ENCODE measurements at places on chromosomes 2 and 18.

DNA sequence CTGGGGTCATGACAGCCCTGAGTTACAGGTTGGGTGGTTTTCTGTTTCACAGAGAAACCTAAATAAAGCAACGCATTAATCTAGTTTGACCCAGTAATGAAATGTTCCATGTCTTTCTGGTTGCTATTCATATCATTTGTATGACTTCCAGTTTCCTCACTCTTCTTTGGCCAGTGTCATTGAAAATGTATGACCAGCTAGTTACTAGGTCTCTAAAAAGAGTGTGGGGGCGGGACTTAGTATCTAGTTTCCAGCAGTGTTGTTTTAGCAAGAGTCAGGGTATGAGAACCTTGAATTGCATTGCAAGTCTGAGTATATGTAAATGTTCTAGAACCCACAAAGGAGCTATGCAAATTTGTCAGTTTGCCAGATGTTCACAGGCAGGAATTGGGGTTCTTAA is 47.7 kb downstream of the SLC9A2 start:
- DNase-seq = no peak

DNA sequence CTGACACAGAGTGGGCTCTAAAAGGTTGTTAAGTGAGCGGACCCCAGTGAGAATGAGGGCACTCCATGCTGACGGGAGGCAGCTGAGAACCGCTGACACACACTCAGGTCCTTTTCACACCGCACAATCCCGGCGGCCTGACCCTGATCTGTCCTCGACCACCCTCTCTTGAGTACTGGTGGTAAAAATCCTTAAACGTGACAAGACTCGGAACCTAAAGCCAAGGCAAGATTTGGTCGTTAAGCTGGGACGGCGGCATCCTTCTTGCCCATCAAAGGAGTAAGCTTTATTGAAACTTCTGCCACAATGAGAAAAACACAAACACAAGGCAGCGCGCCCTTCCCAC is 569 bp downstream of the TMX3 start:
- DNase-seq = peak; percentile 3

DNA sequence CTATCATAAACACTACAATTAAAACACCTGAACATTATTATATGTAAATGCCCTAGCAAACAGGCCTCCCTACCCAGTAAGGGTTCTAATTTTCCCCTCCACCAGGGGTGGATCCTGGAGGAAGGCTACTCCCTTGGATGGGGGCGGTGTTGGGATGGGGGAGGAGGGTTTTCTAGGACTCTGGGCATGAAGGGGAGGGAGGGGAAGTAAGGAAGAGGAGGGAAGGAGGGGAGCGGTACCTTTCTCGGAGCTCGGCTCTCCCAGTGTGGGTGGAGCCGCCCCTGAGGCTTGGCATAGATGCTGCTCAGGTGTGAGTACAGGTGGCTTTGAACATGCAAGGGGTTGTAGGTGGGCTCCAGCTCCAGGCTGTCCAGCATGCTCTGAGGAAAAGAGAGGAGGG is 5.4 kb downstream of the DOK1 start:
- DNase-seq = no peak

- peak; percentile 58 for DNase-seq
Measured at GRCh38 chr2:66872986-66873754, 438.2 kb downstream of the MEIS1 start.

GRCh38 chr18:62498616-62499262 is 24.1 kb upstream of the ZCCHC2 start:
- no peak for DNase-seq

DNA sequence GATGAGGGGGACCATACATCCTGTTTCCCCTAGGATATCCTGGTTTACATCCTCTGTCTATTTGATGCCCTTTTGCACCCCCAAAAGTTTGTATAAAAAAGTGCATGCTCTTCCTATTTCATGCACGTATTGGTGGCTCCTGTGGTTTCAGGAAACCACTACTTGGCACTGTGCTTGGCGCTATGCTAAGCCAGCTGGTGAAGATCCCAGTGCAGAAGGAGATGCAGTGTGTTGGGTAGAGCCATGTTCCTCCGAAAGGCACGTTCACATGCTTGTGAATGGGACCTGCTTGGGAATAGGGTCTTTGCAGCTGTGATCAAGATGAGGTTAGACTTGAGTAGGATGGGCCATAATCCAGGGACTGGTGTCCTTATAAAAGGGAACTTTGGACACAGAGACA is 419.7 kb downstream of the GALR1 start:
- DNase-seq = no peak

- DNase-seq = no peak
Measured at GRCh38 chr2:163934131-163934530, 198.3 kb upstream of the FIGN start.

DNA sequence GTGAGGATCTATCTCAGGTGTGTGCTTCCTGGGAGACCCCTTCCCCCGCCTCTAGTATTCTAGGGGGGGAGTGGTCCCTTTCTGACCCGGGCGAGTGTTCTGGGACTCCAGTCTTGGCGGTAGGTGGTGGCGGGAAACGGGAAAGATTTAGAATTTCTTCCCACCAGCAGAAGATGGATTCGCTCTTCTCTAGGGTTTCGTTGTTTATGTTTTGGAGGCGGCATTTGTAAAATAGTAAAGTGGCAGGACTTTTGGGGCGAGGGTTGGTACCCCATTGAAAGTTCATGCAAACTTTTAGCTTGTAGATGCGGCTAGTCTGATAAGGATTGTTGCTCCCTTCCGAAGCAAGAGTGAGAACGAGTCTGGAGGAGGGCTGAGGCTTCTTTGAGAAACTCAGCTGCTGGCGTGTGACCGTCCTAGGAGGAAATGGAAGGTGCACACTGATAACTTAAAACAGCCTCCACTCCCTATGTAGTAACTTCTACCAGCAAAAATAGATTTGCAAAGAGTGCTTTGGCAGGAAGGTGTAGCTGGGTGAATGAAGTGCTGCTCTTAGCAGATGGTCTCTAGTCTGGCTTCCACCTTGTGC is 412 bp downstream of the GPD2 start:
- DNase-seq = peak; percentile 27

- DNase-seq = no peak
Measured at GRCh38 chr2:37587817-37588216, 83.6 kb downstream of the CDC42EP3 start.

GRCh38 chr2:177117755-177118154 is 94.8 kb upstream of the HNRNPA3 start:
- no peak for DNase-seq

GRCh38 chr2:28420722-28421121 is 28.1 kb downstream of the FOSL2 start:
- no peak for DNase-seq

- DNase-seq = no peak
Measured at GRCh38 chr2:120278901-120279300, 26.2 kb downstream of the RALB start.

DNA sequence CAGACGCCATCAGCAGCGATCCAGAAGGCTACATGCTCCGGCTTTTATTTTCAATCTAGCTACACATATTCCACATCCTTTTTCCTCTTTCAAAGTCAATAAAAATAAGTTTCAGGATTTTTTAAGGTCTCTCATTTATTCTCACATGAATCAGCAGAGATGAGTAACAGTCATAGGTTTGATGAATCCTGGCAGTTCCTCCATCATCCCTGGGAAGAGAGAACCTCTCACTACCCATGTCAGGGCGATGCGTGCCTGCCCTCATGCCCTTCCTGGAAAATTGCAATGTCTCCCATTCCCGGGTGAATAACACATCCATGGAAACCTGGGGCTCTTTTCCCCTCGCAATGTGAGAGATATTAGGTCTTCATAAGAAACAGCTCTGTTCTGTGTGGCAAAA is 301.1 kb upstream of the SMIM21 start:
- DNase-seq = no peak

DNA sequence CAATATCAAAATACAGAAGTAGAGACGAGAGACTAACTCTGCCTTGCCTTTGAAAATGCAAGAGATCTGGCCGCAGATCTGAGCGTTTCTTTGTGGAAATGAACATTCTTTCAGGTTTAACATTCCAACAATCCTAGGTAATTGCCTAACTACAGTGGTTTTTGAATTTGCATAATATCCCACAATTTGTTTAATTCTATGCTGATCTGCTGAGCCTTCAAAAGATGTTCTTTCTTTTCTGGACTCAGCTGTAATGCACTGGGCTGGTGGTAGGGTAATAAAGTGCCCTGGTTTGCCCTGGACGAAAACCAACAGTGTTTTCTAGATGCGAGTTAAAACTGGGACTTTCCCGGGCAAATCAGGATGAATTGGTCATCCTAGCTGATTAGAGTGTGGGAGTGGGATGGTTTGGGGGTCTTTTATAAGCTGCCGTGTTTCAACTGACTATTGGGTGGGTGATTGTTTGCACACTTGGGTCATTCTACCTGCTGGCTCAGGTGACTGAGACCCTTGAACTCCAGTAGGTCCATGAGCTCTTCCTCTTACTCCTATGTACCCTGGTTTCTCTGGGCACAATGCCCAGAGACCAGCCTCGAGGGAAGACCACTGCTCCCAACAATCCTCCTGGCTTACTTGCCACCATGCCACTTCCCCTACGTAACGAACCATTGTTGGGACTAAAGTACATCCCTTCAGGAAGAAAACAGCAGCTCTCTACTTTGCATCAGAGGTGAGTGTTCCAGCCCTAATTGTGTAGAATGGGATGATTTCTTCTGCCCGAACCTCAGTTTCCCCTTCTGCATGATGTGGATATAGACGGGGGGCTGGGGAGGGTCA is 3.4 kb upstream of the PAX8 start:
- DNase-seq = no peak

DNA sequence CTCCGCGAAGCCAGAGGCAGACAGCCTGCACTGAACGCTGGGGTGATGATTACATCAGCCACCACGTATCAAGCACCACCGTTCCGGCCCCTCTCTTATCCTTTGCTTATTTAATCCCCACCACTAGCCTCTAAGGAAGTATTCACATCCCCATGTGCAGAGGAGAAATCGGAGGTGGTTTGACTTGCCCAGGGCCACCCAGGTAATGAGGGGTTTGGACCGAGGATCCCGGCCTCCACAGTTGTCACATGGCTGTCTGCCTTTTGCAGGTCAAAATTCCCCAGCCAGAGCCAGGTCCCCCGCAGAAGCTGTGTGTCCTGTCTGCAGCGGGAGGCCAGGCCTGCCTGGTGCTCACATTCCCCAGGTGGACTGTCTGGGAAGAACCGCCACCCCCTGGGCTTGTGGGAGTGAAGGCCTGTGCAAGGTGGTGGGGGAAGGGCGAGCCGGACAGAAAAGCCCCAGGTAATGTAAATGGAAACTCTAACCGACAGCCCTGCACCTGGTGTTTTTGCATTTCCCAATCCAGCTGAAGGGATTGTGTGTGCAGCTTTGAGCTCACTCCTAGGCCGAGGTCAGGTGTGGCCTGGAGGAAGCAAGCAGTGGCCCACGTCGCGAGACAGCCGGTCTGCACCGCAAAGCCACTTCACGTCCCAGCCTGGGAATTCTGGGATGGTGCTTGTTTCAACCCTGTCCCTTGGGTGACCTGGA is 108.5 kb upstream of the ID2 start:
- DNase-seq = no peak

DNA sequence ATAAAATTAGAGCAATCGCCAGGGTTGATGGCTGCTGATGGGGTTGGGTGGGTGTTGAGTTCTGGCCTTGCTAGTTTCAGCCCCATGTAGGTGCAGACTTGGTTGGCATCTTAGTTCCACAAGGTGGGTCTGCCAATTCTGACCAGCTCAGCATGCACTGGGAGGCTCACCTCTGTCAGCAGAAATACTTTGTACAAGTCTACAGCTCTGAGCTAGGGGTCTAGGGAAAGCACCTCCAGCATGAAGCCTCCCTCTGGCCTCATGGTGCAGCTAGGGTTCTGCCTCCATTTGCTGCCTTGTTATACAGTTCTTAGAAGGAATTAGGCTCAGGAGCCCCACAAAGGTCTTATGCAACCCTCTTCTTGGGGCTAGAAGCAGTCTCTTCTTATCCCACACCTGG is 278.9 kb upstream of the HDAC4 start:
- no peak for DNase-seq

DNA sequence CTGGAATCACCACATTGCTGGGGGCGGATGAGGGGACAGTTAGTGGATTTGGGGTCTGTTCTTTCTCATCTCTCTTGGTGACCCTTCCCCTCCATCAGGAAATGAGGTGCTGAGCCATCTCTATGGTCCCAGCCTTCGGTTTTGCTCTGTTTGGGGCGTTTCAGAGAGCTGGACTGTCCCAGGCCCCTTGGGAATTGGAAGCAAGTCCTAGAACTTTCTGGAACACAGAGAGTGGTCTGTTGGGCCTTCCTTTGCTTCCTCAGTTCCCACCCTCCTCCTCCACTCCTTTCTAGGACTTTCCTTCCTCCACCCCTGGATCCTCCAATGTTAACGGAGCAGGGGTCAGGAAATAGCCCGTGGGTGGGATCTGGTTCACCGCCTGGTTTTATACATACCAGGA is 17.0 kb downstream of the RRM2 start:
- DNase-seq = no peak

All from right renal cortex interstitium (tissue), 3 donors.